Aorta (tissue), 5 donors: ENCODE measurements at places on chromosomes 2 and 18. TPM values are rescaled to one million over a fixed set of nuclear protein-coding genes. Genes with fewer than 3 reads are reported as not detected.

The TMEM17 gene
- 1.1 TPM for total RNA-seq

The TFPI gene
- 135 TPM for total RNA-seq

The SIGLEC15 gene
- 0.91 TPM for total RNA-seq

The ZNF407 gene
- 21.1 TPM for total RNA-seq

The ZNF142 gene
- 27.7 TPM for total RNA-seq

The AGXT gene
- total RNA-seq = not detected

The ANTXR1 gene
- 181 TPM for total RNA-seq

The PPP3R1 gene
- 50.4 TPM for total RNA-seq

The CCDC74A gene
- total RNA-seq = 5.3 TPM

GRCh38 chr2:96959406-96960110 lies 26.8 kb downstream of the FAM178B start:
- H3K36me3 ChIP-seq = no peaks in the 10 kb centered on the region
- DNase-seq = no peak
- no peaks in the 10 kb centered on the region for H3K4me1 ChIP-seq
- no peak overlapping the region for H3K27ac ChIP-seq
- H3K27me3 ChIP-seq = no peaks in the 10 kb centered on the region
- no peak overlapping the region for H3K4me3 ChIP-seq

GRCh38 chr18:51251625-51252024 lies 54.1 kb upstream of the MEX3C start:
- H3K4me3 ChIP-seq = no peak overlapping the region
- no peaks in the 10 kb centered on the region for H3K4me1 ChIP-seq
- no peaks in the 10 kb centered on the region for H3K36me3 ChIP-seq
- peaks cover 1% of the 10 kb centered on the region for H3K27me3 ChIP-seq
- H3K27ac ChIP-seq = no peak overlapping the region

GRCh38 chr2:3073041-3073595 lies 304.5 kb downstream of the EIPR1 start:
- no peaks in the 10 kb centered on the region for H3K4me1 ChIP-seq
- no peaks in the 10 kb centered on the region for H3K27me3 ChIP-seq
- H3K4me3 ChIP-seq = no peak overlapping the region
- H3K27ac ChIP-seq = no peak overlapping the region
- no peaks in the 10 kb centered on the region for H3K36me3 ChIP-seq

DNA sequence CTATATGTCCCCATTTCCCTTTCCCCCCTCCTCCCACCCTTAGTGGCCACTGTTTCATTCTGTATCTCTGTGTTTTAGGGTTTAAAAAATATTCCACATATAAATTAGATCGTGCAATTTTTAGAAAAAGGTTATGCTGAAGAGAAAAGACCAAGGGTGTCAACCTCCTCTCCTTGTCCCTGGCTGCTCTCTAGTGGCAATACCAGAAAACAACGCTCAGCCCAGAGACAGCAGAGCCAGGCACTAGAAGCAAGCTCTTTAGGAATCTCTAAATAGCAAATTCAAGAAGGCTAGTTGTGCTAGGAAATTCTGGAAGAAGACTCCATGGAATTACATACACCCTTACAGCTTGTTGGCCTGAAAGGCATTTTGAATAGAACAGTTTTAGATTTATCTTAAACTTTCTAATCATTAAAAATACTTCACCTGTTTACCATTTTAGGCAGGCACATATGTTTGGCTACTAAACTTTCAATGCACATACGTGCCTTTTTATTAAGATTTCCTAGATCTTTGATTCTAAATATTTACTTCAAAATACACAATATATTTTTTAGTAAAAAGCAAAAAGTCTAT lies 35.1 kb upstream of the RASGRP3 start:
- H3K27me3 ChIP-seq = no peaks in the 10 kb centered on the region
- no peak overlapping the region for H3K27ac ChIP-seq
- H3K36me3 ChIP-seq = no peaks in the 10 kb centered on the region
- H3K4me1 ChIP-seq = no peaks in the 10 kb centered on the region
- no peak for DNase-seq

GRCh38 chr2:21142149-21142548 lies 18.4 kb downstream of the TDRD15 start:
- no peaks in the 10 kb centered on the region for H3K36me3 ChIP-seq
- H3K4me3 ChIP-seq = no peak overlapping the region
- H3K27me3 ChIP-seq = no peaks in the 10 kb centered on the region
- H3K27ac ChIP-seq = no peak overlapping the region
- H3K4me1 ChIP-seq = no peaks in the 10 kb centered on the region
- no peak for DNase-seq

GRCh38 chr2:235218486-235218907 lies 266.7 kb downstream of the SH3BP4 start:
- no peak overlapping the region for H3K27ac ChIP-seq
- no peak for DNase-seq
- no peaks in the 10 kb centered on the region for H3K4me1 ChIP-seq

- H3K4me3 ChIP-seq = no peak overlapping the region
- H3K27me3 ChIP-seq = no peaks in the 10 kb centered on the region
- no peaks in the 10 kb centered on the region for H3K36me3 ChIP-seq
- DNase-seq = no peak
These were observed 142.3 kb upstream of the NCKAP5 start for GRCh38 chr2:133710613-133711012.

GRCh38 chr2:134454426-134454825 lies 200.6 kb downstream of the MGAT5 start:
- H3K4me1 ChIP-seq = no peaks in the 10 kb centered on the region
- DNase-seq = peak; percentile 12
- H3K36me3 ChIP-seq = no peaks in the 10 kb centered on the region
- no peak overlapping the region for H3K4me3 ChIP-seq

GRCh38 chr2:135831180-135831812 lies 5.7 kb downstream of the LCT start:
- H3K36me3 ChIP-seq = no peaks in the 10 kb centered on the region
- H3K4me3 ChIP-seq = no peak overlapping the region
- no peak for DNase-seq
- no peaks in the 10 kb centered on the region for H3K4me1 ChIP-seq
- H3K27ac ChIP-seq = no peak overlapping the region

GRCh38 chr2:132620115-132620514 lies 49.9 kb downstream of the LYPD1 start:
- no peak overlapping the region for H3K27ac ChIP-seq
- no peak overlapping the region for H3K4me3 ChIP-seq
- DNase-seq = no peak
- no peaks in the 10 kb centered on the region for H3K4me1 ChIP-seq
- no peaks in the 10 kb centered on the region for H3K36me3 ChIP-seq

DNA sequence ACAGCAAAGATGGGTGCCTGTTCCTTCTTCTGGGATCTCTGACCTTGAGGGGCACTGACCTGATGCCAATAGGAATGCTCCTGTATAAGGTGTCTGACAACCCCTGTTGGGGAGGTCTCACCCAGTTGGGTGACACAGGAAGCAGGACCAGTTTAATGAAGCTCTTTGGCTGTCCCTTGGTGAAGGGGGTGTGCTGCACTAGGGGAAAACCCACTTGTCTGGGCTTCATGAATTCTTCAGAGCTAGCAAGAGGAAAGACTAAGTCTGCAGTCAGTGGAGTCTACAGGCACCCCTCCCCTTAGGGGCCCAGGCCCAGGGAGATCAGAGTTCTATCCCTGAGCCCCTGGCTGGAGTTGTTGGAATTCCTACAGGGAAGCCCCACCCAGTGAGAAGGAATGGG lies 550.8 kb upstream of the CHAC2 start:
- no peak overlapping the region for H3K4me3 ChIP-seq
- H3K4me1 ChIP-seq = no peaks in the 10 kb centered on the region
- no peak for DNase-seq
- H3K27ac ChIP-seq = no peak overlapping the region

- H3K36me3 ChIP-seq = no peaks in the 10 kb centered on the region
- H3K4me3 ChIP-seq = no peak overlapping the region
- no peaks in the 10 kb centered on the region for H3K27me3 ChIP-seq
- DNase-seq = no peak
These were observed 5.0 kb upstream of the FAM171B start for GRCh38 chr2:186688813-186689212.

DNA sequence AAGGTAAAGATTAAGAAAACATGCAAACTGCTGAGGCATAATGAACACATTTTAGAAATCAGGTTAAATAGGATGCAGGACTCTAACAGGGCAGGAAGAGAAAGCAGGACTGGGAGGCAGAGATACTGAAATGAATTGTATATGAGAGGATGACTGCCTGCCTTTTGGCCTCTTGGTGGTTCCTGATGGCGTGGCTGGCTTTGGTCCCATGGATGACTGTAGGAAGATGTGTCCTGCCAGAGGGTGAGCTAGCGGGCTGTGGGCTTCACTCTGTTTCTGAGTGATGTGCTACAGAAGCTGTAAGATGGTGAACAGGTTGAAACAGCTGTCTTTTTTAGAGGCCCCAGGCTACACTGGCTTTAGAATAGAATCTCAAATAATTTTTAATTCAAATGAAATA lies 517.0 kb downstream of the SLC4A3 start:
- H3K36me3 ChIP-seq = no peaks in the 10 kb centered on the region
- no peaks in the 10 kb centered on the region for H3K4me1 ChIP-seq
- no peak for DNase-seq
- no peak overlapping the region for H3K4me3 ChIP-seq
- no peak overlapping the region for H3K27ac ChIP-seq

DNA sequence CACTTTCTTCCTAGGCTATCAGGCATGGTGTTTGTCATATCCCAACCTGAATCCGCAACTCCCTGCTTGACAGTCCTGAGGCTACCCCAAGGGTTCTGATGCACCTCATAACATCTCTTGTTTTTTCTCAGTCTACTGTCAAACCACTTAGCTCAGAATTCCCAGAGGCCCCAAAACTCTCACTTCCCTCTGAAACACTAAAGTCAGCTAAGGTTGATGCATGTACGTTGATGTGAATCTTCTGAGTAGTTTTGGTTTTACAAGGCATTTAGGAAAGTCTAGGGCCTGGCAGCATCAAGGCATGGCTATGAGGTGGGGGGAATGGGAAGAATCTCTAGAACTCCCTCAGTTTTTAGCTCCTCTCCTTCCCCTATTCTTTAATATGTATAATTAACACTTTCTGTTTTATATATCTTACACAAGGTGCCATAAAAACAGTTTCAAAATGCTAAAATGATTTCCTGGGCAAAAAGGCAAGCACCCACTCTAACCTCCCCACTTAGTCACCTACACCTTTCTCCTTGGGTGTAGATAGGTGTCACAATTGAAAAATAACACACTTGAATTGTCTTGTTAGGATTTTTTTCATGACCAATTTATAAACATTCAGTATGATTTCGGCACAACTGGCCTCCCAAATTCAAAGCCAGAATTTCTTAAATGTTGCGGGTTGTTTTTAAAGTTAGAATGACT lies 71.4 kb upstream of the TANK start:
- no peaks in the 10 kb centered on the region for H3K27me3 ChIP-seq
- H3K4me1 ChIP-seq = no peaks in the 10 kb centered on the region
- no peak overlapping the region for H3K27ac ChIP-seq
- H3K4me3 ChIP-seq = no peak overlapping the region
- H3K36me3 ChIP-seq = no peaks in the 10 kb centered on the region

- no peak overlapping the region for H3K4me3 ChIP-seq
- no peak overlapping the region for H3K27ac ChIP-seq
- H3K27me3 ChIP-seq = no peaks in the 10 kb centered on the region
- no peaks in the 10 kb centered on the region for H3K36me3 ChIP-seq
- DNase-seq = no peak
These were observed 677.7 kb upstream of the CDH7 start for GRCh38 chr18:65073060-65073550.

DNA sequence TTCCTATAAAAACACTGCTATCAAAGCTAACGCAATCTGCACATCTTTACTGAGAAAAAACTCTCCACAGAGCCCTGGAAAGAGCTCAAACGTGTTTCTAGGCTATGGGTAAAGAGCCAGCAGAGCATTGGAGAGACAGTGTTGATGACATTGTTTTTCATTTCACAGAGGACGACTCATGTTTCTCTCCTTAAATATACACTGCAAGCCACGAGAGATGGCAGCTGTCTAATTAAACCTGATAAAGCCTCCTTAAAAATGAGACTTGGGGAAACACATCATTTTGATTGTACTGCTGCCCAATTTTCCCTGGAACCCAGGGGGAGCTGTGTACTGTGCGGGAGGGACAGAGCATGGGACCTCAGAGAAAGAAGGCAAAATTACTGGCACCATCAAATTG lies 294.3 kb upstream of the SETBP1 start:
- no peak overlapping the region for H3K27ac ChIP-seq
- no peak for DNase-seq
- no peaks in the 10 kb centered on the region for H3K36me3 ChIP-seq
- no peak overlapping the region for H3K4me3 ChIP-seq
- H3K4me1 ChIP-seq = no peaks in the 10 kb centered on the region

DNA sequence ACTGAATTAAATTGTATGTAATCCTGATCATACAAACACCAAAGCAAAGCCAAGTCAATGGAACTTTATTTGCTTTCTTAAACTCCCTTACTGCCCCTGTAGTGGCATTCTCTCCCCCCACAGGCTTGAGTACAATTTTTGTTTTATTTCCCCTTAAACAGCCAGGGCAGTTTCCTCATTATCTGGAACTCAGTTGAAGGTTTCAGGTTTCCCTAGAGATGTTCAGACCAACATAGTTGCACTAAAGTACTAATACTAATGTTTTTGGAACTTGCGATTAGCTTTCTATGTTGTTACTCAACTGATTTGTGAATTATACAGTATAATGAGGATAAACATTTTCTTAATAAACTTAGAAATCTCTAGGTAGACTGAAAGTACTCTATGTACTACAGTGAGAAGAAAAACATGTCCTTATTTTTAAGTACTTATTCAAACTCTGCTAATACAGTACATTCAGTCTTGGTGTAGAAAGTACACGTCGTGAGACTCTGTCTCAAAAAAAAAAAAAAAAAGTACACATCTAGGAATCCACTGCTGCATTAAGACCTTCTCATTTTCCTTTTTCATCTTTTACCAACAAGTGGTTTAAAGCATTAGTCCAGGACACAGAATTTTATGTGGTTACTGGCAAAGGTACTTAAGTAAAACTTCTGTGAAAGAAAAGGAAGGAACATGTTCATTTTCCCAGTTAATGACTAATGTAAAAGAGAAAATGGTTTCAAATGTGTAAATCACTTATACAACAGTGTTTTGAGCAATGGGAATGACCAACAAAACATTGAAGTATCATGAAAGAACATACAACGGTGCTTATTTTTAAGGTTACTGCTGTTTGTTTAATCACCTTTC lies 209.5 kb upstream of the SMAD7 start:
- H3K27me3 ChIP-seq = no peaks in the 10 kb centered on the region
- peak overlapping the region; percentile 57 for H3K27ac ChIP-seq
- no peak for DNase-seq
- H3K4me1 ChIP-seq = peaks cover 2% of the 10 kb centered on the region
- no peak overlapping the region for H3K4me3 ChIP-seq

GRCh38 chr2:157875641-157876065 lies 477 bp downstream of the ACVR1 start:
- DNase-seq = peak; percentile 66
- peak overlapping the region; percentile 99 for H3K4me3 ChIP-seq
- peak overlapping the region; percentile 79 for H3K27ac ChIP-seq
- H3K4me1 ChIP-seq = peaks cover 4% of the 10 kb centered on the region

GRCh38 chr2:238696786-238697185 lies 151.1 kb upstream of the TWIST2 start:
- no peak for DNase-seq
- H3K4me3 ChIP-seq = no peak overlapping the region
- no peaks in the 10 kb centered on the region for H3K4me1 ChIP-seq
- no peaks in the 10 kb centered on the region for H3K27me3 ChIP-seq
